ENCODE measurements at places on chromosomes 7 and 10.

DNA sequence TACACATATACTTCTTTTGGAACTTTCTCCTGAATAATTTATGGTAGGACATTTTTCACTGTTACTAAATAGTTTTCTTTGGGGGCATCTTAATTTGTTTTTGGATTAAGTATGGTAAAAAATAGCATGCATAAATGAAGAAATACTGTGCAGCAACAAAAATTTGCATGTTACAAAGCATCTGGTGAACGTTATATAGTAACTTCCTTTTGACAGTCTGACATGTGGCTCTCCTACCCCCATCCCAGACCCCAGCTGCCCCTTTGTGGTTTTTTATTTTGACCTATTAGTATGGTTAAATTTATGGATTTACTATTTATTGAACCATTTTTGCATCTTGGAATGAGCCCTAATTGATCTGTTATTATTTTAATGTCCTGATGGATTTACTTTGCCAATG, 9.9 kb downstream of the TASOR2 start:
- DNase-seq = no peak

GRCh38 chr7:134724606-134725005, 54.8 kb upstream of the CALD1 start:
- no peak for DNase-seq

GRCh38 chr7:158676906-158677305, 27.7 kb downstream of the NCAPG2 start:
- DNase-seq = no peak

- no peak for DNase-seq
These were observed 376.8 kb downstream of the HGF start for GRCh38 chr7:81393018-81393417.

- DNase-seq = no peak
These were observed 873.9 kb downstream of the GRID1 start for GRCh38 chr10:85492684-85493083.

- DNase-seq = no peak
These were observed 29.6 kb downstream of the GLI3 start for GRCh38 chr7:42207420-42207819.

GRCh38 chr7:47317487-47317886, 264.4 kb downstream of the TNS3 start:
- no peak for DNase-seq

- no peak for DNase-seq
These were observed 1193.0 kb upstream of the CELF2 start for GRCh38 chr10:9824631-9825071.

DNA sequence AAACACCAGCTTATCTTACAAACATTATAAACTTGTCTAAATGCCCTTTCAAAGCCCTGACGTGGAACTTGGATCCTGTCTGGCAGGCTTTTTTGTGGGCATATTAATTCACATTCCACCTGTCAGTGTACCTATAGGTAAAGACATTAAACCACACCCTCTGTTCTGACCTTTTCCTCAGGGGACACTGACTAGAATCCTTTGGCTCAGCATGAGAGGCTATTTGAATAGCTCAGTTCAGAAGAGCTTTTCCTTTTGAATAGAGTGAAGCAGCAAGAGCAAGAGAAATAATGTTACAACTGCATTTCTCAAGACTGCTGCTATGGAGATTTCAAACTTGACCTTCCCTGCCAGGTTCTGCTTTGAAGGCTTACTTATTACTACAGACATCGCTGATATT, 76.9 kb downstream of the CYP51A1 start:
- no peak for DNase-seq

DNA sequence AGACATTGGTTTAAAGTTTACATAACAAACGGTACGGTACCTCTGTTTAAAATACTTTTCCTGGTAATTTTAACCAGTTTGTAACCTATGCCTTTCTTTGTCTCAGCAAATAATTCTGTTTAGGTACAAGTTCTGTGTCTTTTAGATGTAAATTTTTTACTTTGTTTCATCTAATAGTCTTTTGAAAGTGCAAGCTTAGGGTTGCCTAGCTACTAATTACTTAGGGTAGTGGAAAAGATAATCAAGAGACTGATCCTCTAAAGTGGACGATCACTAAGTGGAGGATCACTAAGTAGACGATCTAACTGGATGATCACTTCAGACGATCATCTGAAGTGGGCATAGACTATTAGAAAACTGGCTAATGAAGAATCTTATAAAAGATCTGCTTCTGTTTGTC, 16.1 kb upstream of the FKBP9 start:
- DNase-seq = no peak

- DNase-seq = peak; percentile 39
These were observed 8.7 kb downstream of the ECD start for GRCh38 chr10:73159038-73159648.

DNA sequence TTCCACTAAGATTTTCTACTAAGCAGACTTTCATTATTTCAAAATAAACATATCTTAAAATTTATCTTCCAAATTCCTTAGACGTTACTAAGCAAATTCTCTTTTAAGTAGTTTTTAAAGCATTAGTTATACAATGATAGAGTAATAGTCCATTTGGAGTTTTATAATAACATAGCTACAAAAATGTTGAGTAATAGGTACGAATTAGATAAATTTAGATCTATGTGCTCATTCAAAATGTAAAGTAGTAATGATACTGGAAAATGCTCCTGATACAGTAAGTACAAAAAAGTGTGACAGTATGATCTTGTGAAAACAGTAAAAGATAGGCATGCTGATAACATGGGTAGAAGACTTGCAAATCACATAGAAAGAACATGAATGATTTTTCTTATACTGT, 4.5 kb downstream of the DMTF1 start:
- DNase-seq = no peak

DNA sequence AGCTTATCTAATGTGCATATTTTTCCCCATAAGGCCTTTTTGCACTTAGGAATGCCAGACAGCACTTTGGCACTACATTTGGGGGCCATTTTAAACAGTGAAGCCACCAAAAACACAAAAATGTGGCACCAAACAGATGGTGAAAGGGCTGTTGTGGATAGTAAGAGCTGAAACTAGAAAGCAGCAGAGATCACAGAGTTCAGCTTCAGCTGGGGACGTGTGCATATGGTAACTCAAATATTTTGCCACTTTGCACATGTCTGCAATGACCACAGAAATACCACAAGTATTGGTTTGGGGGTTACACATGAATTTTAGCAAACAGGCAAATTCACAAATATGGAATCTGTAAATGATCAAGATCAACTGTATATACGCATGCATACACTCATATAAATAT, 72.8 kb downstream of the PODXL start:
- no peak for DNase-seq

GRCh38 chr7:44063547-44063893, 1.8 kb downstream of the PGAM2 start:
- no peak for DNase-seq

DNA sequence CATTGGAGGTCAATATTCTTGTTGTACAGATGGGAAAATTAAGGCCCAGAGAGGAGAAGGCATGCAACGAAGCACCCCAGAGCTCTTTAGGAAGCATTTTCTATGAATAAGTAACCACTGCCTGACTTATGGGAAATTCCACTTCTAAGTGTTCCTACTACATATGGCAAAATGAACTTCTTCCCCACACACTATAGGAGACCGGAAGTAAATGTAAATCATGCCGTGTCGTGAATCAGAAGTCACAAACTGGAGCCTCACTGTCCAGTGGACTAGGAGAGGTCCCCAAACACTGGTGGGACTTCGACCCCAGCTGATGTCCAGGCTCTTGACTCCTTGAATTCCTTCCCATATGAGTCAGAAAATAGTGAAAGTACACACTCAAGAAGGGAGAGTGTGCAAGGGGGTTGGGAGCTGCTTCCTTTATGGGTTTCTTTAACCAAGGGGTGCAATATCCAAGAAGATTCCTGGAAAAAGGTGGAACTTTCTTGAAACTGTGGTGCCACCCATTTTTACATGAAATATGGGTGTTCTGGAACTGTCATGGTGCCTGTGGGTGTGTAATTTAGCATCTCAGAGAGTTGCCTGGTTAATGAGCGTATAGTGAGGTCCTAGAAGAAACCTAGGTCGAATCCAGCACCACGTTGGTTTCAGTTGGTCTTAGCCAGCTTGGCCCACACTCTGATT, 6.7 kb downstream of the RASSF4 start:
- no peak for DNase-seq

GRCh38 chr7:37916017-37916672, 472 bp downstream of the SFRP4 start:
- no peak for DNase-seq

- DNase-seq = no peak
These were observed 68.3 kb downstream of the DGKI start for GRCh38 chr7:137778511-137778910.

GRCh38 chr10:71085689-71086438, 126.5 kb upstream of the UNC5B start:
- DNase-seq = no peak

GRCh38 chr7:112172870-112173567, 33.2 kb downstream of the DOCK4 start:
- no peak for DNase-seq

GRCh38 chr10:13092291-13093102, 7.5 kb upstream of the OPTN start:
- DNase-seq = no peak

DNA sequence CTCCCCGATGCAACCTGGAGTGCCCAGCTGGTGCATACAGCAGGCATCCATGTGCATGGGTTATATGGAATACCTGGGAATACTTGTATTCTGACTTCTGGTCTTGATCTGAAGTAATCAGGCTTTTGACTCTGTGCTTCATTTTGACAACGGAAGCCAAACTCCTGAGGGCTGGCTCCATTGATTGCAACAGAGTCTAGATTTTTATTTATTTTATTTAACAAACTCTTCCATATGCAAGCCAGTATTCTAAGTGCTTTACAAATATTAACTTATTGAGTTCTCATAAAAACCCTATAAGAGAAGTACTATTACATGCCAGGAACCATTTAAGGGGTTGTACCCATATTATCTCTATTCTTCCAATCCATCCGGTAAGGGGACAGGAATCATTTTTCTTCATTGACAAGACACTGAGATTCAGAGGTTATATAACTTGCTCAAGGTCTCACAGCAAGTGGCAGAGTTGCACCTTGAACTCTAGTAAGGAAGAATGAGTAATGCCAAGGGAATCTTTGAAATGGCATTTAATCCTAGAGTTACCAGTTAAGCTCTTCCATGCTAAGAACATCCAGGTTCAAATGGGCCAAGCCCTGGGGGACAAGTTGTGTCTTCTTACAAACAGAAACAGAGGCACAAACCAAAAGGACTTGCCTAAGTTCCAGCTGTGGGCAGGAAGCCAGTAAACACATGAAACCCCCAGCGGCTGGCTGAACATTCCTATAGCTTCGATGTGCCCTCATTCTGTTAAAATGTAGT, 241.0 kb downstream of the WDR11 start:
- no peak for DNase-seq

DNA sequence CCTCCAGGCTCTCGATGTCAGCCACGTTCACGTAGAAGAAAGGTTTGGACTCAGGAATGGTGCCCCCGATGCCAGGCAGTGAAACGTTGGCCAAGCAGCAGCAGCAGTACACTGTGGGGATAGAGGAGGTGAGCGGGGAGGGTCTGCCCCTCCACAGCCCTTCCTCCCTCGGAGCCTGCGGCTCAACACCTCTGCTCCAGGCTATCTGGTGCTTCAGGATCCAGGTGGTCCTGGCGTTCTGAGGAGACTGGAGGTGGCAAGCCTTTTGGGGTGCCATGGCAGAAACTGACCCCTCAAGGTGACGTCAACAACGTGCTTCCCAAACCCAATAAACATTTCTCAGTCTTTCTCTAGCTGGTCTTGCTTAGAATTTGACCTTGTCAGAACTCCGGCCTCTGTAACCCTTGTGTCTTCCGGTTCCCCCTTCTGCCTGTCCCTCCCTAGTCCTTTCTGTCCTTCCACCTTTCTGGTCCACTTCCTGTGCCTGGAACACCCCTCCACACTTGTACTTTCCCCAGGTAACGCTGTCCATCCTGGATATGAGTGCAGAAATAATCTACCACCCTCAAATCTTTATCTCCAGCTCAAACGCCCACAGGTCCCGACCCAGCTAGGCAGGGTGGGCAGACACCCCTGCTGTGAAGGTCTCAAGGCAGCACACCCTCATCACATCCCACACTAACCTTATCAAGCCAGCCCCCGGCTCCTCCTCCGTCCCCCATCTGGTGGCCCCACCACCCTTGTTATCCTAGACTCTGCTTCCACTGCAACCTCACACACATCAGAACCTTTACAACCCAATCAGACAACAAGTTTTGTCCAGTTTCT, 36.5 kb downstream of the DENND11 start:
- no peak for DNase-seq

DNA sequence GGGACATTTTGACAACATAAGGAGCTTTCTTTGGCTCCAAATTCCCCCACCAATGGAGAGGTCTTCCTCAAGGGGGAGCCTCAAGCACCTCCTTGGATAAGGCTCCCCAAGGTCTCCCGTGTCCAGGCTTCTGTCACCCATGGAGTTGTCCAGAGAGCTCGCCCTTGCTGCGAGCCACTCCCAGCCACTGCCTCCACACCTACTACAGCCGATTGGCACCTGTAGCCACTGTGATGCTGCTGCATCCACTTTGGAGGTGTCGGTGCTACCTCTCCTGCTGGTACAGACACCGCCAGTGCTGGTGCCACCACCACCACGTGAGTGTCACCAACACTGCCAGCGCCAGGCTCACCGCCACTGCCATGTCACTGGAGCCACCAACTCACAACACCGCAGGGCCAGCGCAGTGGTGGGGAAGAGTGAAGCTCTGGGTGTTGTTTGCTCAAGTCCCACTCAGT, 22.1 kb upstream of the ENO4 start:
- no peak for DNase-seq

GRCh38 chr7:41709621-41710020, 6.7 kb upstream of the INHBA start:
- no peak for DNase-seq

GRCh38 chr10:66041771-66042170, 884.1 kb upstream of the LRRTM3 start:
- no peak for DNase-seq

DNA sequence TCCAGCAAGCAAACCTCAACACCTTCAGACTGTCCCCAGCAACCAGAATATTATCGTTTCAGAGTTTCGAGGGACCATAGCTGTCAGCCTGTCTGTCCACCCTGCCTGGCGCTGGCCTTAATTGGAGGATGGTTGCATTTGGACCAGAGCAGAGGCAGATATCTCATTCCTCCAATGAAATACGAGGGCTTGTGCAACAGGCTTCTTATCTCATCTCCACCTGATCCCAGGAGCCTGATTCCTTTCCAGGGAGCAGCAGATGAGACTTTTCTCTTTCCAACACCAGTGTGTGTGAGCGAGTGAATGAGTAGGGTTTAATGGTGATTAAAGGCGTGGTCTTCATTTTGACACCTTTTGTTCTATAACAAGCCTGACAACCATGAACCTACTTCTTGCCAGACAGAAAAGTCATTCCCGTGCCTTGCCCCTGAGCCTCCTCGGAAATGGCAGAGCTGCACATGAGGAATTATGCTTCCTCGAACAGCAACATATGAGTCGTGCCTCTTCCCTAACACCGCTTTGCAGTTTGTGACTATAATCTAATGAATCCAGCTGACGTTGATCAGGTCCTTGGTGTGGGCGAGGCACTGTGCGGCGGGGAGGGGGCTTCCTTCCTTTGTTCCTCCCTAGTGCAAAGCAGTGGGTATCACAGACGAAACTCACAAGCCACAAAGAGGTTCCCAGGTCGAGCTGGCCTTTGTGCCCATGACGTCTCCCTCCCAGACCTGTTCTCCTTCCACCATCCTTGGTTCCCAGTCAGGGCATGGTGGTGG, 147.4 kb downstream of the CUX1 start:
- no peak for DNase-seq

GRCh38 chr7:36153571-36154097, 580 bp downstream of the EEPD1 start:
- no peak for DNase-seq
